Renal cortex interstitium (tissue), 15 donors: ENCODE measurements at places on chromosomes 4 and X. TPM values are rescaled to one million over a fixed set of nuclear protein-coding genes. Genes with fewer than 3 reads are reported as not detected.

SFRP2 gene
- 18.9 TPM for polyA plus RNA-seq

GRK4 gene
- 10.0 TPM for polyA plus RNA-seq

TRIM2 gene
- 89.2 TPM for polyA plus RNA-seq

FANCB gene
- 3.4 TPM for polyA plus RNA-seq

RPA4 gene
- polyA plus RNA-seq: not detected

LIMCH1 gene
- polyA plus RNA-seq: 110 TPM

DKK2 gene
- 1.3 TPM for polyA plus RNA-seq

BEX1 gene
- 53.1 TPM for polyA plus RNA-seq

ANKRD37 gene
- 11.1 TPM for polyA plus RNA-seq

ZFP42 gene
- polyA plus RNA-seq: 1.0 TPM

GLRB gene
- polyA plus RNA-seq: 13.0 TPM

AGA gene
- polyA plus RNA-seq: 38.6 TPM

AFP gene
- 1,323 TPM for polyA plus RNA-seq

GC gene
- polyA plus RNA-seq: 2.2 TPM

CSAG3 gene
- polyA plus RNA-seq: not detected

NPNT gene
- polyA plus RNA-seq: 176 TPM

NUP62CL gene
- polyA plus RNA-seq: 9.1 TPM

NHSL2 gene
- 10.1 TPM for polyA plus RNA-seq

RNF128 gene
- polyA plus RNA-seq: 12.7 TPM

GPC4 gene
- 20.1 TPM for polyA plus RNA-seq

TMEM144 gene
- polyA plus RNA-seq: 4.0 TPM

SHROOM4 gene
- 17.4 TPM for polyA plus RNA-seq

BANK1 gene
- 2.9 TPM for polyA plus RNA-seq

TRIM61 gene
- polyA plus RNA-seq: 2.8 TPM

ENPEP gene
- 155 TPM for polyA plus RNA-seq

MAGEA9B gene
- polyA plus RNA-seq: not detected

GAGE13 gene
- polyA plus RNA-seq: not detected
